Hypothalamus (tissue), 51 donors: ENCODE measurements at places on chromosomes 5 and 9.

DNA sequence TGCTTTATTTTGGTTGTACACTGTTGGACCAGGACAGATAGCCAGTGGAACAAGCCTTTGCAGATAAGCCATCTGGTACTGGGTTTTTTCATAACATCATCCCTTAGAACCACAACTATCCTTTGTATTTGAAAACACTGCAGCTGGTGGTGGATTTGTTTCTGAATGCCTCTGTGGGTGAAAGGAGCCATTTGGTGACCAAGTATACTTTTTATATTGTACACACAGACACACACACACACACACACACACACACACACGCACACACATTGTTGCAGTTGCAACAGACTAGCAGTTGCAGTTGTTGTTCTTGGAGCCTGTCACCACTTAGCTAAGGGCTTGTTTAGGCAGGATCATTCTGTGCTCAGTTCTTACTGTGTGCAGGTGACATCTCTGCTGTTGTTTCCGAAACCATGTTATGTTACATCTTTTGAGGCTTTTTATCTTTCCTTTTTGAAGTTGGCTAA is 22.9 kb upstream of the CAVIN4 start:
- no peak for DNase-seq

DNA sequence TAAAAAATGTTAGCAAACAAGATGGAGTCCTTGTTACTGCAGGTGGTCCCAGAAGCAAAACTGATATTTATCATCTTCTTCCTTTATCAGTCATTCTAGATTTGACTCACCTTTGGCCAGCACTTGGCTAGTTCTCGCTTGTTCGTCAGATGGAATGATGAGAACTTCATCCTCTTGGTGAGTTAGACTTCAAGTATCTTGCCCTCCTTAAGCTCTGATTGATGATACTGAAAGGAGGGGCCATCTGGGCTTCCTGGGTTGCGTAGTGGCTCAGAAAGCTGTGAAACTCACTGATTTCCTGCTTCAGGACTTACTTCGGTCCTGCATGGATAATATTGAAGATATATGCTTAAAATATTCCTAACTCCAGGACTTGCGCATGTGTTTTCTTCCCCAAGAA is 1248.2 kb upstream of the CDH9 start:
- DNase-seq = no peak

DNA sequence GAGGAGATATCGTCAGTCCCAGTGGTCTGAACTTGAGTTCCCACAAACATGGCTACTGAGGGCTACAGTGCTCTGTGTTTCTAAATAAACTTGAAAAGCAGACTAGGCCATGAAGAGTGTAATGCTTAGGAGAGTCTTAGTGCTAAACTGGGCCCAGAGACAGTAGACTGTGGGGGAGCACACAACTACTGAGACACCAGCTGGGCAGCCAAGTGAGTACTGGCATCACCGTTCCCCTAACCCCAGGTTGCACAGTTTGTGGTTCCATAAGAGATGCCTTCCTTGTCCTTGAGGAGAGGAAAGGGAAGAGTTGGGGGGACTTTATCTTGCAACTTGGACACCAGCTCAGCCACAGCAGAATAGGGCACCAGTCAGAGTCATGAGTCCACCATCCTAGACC is 172.1 kb upstream of the DMRTA1 start:
- no peak for DNase-seq

DNA sequence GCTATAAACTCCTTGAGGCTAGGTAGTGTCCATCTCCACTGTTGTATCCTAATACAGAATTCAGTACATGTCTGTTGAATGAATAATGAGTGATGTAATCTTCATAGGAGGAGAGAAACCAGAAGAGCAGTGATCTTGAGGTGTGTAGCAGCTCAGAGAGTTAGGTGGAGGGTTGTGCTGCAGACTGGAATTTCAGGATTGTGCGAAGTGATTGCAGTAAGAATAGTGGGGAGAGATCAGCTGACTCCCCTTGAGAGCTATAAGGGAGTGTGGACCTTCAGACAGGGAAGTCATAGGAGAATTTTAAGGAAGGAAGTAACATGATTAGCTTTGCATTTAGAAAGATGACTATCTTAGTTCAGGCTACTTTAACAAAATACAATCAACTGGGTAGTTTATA is 4.4 kb downstream of the SNX24 start:
- DNase-seq = no peak

GRCh38 chr9:132543960-132544359 is 38.4 kb upstream of the BARHL1 start:
- no peak for DNase-seq

GRCh38 chr5:115333164-115333563 is 36.7 kb upstream of the CCDC112 start:
- DNase-seq = no peak

DNA sequence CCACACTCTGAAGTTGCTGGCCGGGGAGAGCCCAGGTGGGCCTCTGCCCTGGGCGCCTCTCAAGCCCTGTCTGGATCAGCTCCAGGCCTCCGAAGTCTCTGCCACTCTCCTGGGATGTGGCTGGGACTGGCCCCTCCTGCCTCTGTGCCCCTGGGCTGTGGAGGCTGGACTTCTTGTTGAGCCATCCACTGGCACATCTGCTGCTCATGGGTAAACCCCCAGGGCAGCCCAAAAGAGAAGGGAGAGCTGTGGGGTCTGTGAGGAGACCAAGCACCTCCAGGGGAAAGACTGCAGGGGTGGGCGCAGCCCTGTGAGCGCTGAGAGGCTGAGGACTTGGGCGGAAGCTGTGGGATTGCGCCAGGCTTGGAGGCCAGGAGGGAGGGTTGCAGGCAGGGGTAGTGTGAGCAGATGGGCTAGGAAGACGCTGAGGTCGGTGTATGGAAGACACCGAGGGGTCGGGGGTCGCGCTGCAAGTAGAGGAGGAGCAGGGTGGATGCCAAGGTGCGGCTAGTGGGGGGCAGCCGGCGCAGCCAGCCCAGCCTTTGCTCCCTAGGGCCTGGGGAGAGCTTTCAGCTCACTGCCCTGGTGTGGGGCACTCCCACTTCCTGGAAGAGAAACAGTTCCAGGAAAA is 118.1 kb downstream of the WNK2 start:
- DNase-seq = no peak

- DNase-seq = no peak
Observed at GRCh38 chr5:145467446-145467845, 367.7 kb downstream of the PRELID2 start.

GRCh38 chr9:3916984-3917383 is 382.9 kb downstream of the GLIS3 start:
- DNase-seq = no peak

- no peak for DNase-seq
Observed at GRCh38 chr9:68741704-68742332, 36.8 kb downstream of the PIP5K1B start.

DNA sequence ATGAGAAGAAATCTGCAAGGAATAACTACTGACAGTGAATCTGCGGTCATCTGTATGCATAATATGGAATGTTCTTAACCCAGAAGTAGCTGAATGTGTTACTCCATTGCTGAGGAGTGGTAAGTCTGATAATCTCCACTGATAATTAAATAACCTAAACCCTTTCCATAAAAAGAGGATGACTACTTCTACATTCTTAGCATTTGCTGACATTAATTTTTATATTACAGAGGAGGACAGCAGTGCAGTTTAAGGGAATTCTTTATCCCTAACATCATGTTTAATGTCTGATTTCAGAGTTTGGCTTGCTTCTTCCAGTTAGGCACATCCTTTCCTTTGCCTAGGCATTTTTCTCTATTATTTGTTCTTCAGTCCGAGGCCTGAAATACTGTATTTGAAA is 52.2 kb downstream of the CDC42SE2 start:
- no peak for DNase-seq
